ENCODE measurements at places on chromosomes 2 and 18.

DNA sequence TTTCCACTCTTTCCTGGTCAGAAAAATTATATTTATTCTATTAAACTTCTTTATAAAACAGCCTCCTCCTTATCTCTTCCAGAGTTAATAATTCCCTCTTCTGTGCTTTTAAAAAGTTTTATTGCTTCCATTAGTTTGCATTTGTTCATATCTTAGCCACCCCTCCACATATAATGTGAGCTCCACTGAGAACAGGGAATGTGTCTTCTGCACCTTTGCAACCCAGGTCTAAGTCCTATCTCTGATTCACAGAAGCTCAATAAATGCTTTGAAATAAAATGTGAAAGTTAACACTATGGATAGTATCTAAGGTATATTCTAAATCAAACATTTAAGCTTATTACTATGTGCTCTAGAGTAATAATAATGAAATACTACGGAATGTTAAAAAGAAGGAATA is 9.3 kb upstream of the LRATD1 start:
- no peak for DNase-seq

GRCh38 chr2:225742487-225742886 is 343.0 kb downstream of the NYAP2 start:
- DNase-seq = no peak

GRCh38 chr2:149451417-149452165 is 121.2 kb downstream of the LYPD6 start:
- no peak for DNase-seq

GRCh38 chr18:26617151-26617554 is 68.8 kb upstream of the KCTD1 start:
- DNase-seq = no peak

DNA sequence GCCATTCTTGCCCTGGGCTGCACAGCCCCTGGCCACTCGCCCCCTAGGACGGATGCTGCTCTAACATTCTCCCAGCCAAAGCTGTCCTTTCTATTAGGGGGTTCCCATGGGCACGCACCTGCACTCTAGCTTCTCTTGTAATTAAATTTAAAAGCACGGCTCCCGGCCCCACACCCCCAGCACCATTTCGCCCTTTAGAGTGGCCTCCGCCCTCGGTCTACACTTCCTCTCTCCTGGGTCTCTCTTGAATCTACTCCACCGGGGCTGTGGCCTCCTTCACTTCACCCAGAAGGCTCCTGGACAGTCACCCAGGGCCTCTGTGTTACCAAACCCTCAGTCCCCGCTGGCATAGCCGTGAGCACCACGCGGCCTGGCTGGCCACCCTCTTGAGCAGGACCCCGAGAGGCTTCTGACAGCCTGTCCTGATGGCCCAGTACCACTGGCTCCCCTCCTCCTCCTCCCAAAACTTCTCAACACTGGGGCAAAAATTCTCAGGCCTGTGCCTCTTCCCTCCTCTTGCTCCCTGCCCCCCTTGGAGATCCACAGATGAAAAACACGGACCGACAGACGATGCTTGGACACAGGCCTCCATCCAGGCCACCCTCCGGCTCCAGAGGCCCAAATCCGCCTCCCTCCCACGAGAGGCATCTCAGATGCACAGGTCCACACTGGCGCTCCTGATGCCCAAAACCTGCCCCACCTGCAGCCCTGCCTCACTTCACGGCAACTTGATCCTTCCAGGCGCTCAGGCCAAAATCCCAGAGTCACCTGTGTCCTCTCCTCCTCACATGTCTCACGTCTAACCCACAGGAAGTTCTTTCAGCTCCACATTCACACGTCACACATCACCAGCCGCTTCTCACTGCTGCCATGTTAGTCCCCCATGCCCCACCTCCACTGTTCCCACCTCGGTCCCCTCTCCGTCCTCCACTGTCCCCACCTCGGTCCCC is 6.9 kb upstream of the RAB17 start:
- no peak for DNase-seq

DNA sequence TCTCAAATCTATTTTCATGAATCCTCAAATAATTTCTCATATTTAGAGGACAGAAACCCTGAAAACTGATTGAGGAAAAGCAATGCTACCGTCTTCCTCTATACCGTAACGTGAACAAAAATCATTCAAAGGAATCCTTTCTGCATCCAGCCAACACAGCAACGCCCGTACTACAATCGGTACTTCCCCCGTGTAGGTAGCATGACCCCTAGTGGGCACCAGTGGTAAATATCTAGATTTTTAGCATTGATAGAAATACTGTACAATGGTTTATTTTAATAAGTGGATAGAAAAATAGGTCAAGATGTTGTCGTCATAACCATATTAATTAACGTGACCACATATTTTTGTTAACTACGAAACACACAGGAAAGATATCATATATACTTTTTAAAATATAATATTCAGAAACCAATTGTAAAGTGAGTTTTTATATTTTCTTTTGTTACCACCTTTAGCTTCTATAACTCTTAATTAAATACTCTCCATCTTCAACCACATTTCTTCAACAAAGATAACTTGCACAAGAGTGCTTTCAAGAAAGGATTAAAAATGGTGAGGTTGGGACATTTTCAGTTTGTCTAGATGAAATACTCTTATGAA is 194.1 kb downstream of the SS18 start:
- no peak for DNase-seq

- DNase-seq = no peak
These were observed 241.7 kb upstream of the DOK6 start for GRCh38 chr18:69158944-69159343.

DNA sequence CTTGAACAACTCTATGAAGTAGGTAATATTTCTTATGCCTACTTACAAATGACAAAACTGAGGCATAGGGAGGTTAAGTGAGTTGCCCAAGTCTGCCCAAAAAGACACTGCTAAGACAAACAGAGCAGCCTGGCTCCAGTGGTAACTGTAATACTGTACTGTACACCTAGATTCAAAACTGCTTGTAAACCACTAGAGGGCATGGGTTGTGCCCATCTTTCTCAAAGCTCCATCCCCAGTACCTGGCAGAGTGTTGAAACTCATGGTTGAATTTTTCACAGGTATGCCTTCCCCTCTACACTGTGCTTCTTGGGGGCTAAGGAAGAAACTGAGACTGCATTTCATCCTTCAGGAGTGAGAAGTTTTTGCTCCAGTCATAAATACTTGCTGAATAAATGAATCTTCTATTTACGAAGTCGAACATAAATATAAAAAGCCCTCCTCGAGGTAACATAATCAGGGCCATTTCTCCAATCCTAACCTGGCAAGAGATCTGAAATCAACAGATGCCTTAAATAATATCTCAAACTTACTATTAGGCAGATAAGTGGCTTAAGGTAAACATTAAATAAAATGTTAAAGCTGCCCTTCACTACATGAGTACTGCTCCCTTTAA is 2.0 kb downstream of the PPP4R1 start:
- no peak for DNase-seq

DNA sequence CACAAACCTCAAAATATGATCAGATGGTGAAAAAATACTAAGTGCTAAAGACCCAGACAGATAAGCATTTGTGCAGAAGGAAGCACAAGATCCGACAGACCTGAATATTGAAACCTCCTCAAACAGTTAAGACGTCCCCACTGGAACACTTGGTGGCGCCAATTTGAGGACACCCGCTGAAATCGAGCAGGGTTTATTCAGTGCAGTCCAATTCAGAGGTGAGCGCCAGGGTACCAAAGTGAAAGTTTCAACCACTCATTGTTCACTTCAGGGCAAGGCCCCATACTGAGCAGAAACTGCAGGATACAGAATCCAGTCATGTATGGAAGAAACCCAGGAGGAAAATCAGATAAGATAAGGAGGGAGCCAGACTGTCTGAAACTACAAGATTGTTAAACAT is 417.6 kb downstream of the LRRTM4 start:
- DNase-seq = no peak

GRCh38 chr2:129201696-129202095 is 777.8 kb upstream of the RAB6C start:
- no peak for DNase-seq

DNA sequence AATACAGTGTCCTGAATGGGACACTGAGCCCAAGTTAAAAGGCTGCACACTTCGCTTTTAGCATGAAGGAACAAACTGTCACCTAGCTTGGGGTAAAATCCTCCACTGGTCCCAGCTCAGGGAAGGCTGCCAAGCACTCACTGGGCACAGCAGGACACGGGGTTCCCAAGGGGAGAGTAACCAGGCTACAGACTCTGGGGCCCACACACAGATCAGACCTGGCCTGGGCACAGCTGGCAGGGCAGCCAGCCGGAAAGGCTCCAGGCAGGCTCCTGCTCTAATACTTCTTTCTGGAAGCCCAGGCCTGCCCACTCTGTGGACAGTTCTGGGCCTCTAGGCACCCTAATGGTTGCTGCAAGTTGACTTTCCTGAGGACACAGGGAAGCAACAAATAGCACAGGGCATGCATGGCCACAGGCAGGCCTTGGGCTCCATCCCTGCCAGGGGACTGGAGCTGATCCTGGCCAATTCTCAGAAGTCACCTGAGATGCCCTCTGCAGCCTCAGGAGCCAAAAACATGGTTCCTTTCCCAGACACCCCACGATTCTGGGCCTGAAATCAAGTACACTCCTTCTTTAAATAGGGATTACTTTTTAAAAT is 18.7 kb upstream of the SULT1C3 start:
- no peak for DNase-seq

GRCh38 chr18:13139885-13140450 is 78.6 kb upstream of the LDLRAD4 start:
- DNase-seq = no peak

DNA sequence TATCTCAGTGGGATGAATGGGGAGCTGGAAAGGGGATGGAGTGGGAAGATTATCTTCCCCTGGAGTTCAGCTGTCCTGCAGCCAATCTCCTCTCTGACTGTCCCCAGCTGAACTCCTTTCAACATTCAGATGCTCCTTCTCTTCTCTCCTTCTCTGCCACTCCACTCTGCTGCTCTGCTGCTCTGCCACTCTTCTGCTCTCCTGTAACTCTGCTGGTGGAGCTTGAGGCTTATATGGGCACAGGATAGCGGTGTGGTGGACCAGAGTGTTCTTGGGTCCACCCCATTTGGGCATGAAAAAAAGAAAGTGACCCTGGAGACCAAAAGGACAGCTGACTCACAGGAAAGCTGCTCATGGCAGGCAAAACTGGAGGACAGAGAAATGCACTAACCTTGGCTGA is 26.6 kb downstream of the FAHD2B start:
- no peak for DNase-seq

DNA sequence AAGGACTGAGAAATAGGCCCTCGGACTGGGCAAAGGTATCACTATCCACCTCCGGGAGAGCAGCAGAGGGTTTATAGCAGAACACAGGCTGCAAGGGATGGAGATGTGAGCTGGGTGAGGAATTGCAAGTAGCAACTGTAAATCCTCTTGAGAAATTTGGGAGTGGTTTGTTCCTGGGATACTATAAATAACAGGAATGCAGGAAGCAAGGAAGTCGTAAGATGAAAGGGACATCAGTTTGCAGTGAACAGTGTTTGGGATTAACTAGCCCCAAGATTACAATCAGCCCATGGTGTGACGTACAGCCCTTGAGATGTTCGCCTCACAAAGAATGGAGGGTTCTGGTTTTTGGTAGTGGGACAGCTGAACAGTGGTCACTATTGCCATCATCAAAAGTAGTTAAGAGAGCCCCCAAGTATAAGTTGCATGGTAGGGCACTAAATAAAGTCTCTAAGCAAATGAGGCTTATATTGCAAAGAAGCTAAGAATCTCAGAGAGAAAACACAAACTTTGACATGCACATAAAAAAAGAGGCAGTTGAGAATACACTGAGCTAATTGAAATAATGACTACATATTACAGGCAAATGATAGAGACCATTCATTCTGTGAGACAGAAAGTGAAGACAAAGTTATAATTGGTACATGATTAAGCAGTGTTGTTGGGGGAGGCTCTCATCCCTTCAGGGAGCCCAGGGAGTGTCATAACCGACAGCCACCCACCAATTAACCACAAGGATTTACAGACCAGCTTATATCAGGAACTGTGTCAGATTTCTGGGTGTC is 362.5 kb upstream of the ACVR2A start:
- no peak for DNase-seq

- no peak for DNase-seq
These were observed 2.1 kb downstream of the HADHB start for GRCh38 chr2:26246818-26247217.

- DNase-seq = no peak
These were observed 174.9 kb downstream of the SEPTIN10 start for GRCh38 chr2:109438773-109439389.

DNA sequence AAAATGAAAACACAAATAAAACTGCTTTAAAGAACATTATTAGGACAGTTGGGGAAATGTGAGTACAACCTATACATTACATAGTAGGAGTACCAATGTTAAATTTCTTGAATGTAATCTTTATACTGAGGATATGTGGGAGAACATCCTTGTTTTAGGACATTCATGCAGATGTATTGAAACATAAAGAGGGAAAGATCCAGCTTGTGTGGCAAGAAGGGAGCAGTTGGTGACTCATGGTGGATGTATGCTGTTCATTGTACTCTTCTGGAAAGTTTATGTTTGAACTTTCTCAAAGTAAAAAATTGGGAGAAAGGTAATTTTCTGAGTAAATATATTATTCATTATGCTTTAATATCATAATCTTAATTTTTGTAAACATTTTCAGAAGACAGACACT is 132.1 kb upstream of the DLGAP1 start:
- DNase-seq = no peak

GRCh38 chr2:128537646-128538045 is 219.0 kb upstream of the HS6ST1 start:
- no peak for DNase-seq

- no peak for DNase-seq
These were observed 139.5 kb downstream of the SUCLG1 start for GRCh38 chr2:84319581-84319980.

GRCh38 chr2:24024018-24024417 is 14.1 kb downstream of the MFSD2B start:
- DNase-seq = no peak

DNA sequence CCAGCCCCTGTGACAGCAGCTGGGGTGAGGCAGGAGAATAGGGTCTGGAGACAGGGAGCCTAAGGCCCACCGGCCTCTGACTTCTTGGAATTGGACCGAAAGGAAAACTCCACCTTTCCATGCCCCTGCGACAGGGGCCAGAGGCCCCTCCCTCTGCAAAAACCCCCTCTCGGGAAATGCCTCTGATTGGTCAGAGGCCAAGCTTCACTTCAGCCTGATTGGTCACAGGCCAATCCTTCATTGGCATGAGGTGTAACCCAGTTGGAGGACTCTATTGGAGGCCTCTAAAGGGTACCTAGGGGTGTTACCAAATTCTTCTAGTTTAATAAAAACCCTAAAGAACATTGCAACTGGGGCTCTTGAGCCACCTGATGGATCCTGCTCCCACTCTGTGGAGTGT is 5.7 kb upstream of the ACKR3 start:
- DNase-seq = no peak

- DNase-seq = no peak
These were observed 37.2 kb upstream of the DNMT3A start for GRCh38 chr2:25378731-25379490.

GRCh38 chr2:54553775-54554174 is 97.6 kb downstream of the SPTBN1 start:
- no peak for DNase-seq

Measured in stimulated activated CD4-positive, alpha-beta T cell treated with anti-CD3 and anti-CD28 coated beads, TNF-alpha, amount 100 ng/mL, for 1 hour (primary cell).